Ascending aorta (tissue), 2 donors: ENCODE measurements at places on chromosomes 4 and X.

GRCh38 chrX:10622197-10622596 lies 1.8 kb upstream of the MID1 start:
- no peak for DNase-seq

DNA sequence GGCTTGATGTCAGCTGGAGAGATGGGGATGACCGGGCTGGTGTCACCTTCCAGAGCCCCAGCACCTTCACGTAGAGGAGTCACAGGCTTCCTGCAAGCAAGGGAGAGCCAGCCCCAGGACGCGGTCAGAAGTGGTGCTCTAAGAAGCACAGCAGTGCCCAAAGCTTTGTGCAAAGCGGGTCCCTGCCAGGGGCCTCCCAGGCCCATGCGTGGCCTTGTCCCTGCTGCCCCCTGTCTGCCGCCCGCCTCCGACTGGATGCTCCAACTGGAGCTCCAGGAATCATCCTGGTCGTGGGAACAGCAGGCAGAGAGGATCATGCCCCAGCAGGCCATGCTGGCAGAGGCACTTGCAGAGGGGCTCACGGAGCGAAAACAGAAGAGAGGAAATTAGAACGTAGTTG lies 40.1 kb upstream of the LRPAP1 start:
- no peak for DNase-seq

DNA sequence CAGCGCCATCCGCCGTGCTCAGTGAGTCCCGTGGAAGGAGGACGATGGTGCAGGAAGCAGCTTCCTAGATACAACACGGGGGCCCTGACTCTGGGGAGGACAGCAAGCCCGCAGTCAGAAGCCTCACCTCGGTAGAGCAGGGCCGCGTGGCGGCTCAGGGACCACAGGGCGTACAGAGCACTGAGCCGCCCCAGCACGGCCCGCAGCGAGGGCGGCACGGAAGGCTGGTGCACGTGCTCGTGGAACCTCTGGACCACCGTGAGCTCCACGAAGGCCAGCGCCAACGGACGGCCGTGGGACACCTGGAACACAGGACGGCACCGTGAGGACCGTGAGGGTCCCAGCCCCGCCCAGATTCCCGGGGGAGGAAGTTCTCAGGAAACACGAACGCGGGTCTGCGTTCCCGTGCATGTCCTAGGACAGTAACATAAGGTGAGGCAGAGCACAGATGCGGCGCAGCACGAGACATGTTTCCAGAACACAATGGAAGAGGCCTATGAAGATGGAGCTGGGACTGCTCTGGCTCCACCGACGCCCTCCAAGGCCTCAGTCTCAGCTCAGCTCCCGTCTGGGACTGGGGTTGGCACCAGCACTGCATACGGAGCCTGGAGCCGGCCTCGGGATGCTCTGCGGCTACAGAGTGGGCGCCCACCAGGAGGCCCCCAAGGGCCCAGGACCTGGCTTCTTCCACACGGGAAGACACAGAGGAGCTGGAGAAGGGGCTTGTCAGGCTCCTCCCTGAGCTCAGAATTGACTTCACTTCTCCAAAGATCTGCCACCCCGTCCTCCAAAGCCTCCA lies 65.5 kb downstream of the ACOX3 start:
- no peak for DNase-seq

GRCh38 chrX:129875669-129876068 lies 30.3 kb upstream of the UTP14A start:
- no peak for DNase-seq

- no peak for DNase-seq
Measured at GRCh38 chr4:31474221-31474620, 754.1 kb downstream of the PCDH7 start.

- no peak for DNase-seq
Measured at GRCh38 chrX:21955403-21956189, 15.1 kb downstream of the SMS start.

GRCh38 chr4:122617597-122618593 lies 3.0 kb downstream of the IL21 start:
- no peak for DNase-seq

DNA sequence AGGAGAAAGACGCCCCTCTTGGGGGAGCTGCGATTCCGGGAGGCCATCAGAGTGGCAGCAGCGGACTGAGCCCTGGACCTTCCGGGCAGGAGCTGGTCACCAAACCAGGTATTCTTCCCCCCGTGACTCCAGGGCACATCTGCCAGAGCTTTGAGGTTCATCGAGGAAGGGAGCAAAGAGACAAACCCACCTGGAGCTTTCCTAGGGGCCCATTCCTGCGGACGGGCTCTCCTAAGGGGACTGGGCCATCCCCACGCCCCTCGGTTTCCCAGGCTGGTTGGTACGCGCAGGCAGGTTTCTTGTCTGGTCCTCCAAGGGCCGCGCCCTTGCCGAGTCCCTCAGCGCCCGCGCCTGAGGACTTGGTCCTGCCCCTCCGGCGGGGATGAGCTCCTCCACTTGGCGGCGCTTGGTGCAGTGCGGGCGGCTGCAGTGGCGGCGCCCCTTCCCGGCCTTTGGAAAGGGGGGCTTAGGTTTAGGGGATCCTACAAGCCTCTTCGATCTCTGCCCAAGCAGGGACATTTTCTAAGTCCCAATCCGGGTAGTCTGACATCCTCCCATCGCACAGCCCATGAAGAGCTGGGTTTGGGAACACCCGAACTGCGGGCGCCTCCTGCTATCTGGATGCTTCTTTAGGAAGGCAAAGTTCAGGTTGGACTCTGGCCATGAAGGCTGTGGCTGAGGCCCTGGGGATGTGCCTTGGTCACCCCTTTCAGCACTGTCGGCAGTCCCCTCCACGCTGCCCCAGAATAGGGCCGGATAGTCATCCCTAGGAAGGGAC lies 538 bp downstream of the STBD1 start:
- no peak for DNase-seq

- DNase-seq, result no peak
Measured at GRCh38 chr4:122604146-122604545, 16.7 kb downstream of the IL21 start.

DNA sequence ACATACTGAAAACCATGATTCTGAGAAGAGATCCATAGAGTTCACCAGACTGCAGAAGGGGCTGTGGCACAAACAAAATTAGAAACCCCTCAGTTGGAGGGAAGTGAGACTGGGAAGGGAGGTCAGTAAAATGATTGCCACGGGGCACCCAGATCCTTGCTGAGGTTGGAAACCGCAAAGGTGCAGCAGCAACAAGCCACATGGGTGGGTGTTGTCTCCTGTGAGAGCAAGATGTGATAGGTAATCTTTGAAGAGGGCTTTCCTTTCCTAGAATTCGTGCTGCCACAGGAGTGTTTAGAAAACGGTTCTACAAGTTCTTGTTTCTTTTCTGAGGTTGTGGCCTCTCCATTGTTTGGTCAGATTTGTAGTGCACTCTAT lies 85.5 kb downstream of the NFKB1 start:
- no peak for DNase-seq

GRCh38 chrX:70437921-70438665 lies 6.5 kb upstream of the DLG3 start:
- no peak for DNase-seq

DNA sequence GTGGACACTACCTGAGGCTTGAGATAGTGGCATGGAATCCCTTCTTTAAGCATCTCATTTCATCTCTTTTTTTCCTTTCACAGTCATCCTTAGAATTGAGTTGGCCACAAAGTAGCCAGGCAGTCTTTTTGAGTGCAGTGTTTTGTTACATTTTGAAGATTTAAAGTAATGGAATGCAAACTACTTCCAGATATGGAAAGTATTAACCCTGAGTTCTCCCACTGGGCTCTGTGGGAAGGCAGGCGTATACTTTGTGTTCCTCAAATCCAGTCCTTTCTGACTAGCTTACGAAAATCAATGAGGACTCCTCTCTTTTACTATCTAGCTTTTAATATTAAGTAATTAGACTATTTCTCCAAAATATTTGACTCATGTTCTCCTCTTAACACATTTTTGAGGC lies 29.9 kb downstream of the PCDH10 start:
- no peak for DNase-seq

DNA sequence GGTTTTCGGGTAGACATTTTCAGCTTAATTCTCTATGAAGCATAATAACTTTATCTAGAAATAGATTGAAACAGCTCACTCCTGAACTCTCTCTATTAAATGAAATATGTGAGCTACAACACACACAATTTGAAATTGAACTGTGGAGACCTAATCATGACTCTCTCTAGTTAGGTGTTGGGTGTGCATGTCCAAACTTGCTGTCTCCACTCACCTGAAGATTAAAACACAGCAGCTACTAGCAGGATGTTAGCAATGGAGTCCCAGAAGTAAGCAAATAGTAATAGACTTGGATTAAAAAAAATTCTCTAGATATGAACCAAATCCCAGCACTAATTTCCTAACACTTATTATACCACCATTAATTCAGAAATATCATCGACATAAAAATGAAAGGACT lies 173.1 kb downstream of the FSTL5 start:
- DNase-seq, result no peak

DNA sequence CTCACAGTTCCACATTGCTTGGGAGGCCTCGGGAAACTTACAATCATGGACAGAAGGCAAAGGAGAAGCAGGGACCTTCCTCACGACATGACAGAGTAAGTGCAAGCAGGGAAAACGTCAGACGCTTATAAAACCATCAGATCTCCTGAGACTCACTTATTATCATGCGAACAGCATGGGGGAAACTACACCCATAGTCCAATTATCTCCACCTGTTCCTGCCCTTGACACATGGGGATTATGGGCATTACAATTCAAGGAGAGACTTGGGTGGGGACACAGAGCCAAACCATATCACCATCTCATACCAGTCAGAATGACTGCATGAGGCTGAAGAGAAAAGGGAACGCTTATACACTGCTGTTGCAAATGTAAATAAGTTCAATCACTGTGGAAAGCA lies 1066.9 kb upstream of the PCDH7 start:
- no peak for DNase-seq

DNA sequence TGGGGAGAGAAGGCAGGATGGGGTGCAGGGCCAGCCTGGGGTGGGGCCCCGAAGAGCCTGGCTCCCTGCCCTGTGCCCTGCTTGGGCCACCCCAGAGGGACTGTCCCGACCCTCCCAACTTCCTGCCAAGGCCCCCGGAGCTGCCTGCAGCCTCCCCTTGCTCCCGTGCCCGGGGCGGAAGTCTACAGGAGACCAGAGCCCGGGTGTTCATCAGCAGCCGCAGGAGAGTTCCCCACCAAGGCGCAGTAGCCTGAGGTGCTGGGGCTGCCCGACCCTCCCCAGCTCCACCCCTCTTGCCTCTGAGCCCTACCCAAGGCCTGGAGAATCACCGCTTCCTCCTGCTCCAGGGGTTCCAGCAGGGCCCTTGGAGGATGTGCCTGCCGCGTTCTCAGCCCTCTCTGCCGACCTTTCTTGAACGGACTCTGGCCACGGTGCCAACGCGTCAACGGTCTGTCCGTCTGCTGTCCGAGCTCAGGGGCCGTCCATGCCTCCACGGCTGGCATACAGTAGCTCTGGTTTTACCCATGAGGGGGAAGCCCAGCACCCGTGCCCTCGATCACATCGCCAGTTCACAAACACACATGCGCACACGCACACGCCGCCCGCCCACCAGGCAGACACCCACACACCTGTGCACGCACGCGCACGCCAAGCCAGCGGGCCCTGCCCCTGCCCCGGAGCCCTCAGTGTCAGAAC lies 36.0 kb upstream of the SPON2 start:
- DNase-seq, result no peak

DNA sequence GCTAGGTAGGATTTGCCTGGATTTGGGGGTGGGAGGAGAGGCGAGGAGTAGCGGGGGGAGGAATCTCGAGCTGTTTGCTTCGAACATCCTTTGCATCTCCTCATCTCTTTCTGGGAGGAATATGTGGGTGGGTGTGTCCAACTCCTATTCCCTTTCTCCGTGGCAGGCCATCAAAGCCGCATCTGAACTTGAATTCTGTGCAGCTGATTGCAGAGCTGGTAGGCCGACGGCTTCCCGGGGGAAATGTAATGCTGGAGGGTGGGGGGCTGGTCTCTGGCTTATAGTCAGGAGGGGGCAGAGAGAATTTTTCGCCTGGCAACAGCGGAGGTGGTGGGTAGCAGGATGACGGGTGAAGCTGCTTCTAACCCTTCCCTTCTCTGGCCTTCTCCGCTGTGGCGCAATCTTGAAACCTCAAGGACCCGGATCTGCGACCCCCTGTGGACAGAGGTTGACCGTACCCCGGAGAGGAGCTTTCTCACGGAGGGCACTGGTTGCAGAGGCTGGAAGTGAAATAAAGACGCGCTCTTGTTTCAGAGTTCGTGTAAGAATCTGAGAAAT lies 628 bp downstream of the ZCCHC12 start:
- no peak for DNase-seq

GRCh38 chr4:8904666-8905065 lies 33.0 kb upstream of the HMX1 start:
- no peak for DNase-seq

GRCh38 chr4:6393544-6394475 lies 78.6 kb downstream of the PPP2R2C start:
- DNase-seq, result no peak

GRCh38 chr4:109574443-109574850 lies 14.4 kb downstream of the MCUB start:
- no peak for DNase-seq

DNA sequence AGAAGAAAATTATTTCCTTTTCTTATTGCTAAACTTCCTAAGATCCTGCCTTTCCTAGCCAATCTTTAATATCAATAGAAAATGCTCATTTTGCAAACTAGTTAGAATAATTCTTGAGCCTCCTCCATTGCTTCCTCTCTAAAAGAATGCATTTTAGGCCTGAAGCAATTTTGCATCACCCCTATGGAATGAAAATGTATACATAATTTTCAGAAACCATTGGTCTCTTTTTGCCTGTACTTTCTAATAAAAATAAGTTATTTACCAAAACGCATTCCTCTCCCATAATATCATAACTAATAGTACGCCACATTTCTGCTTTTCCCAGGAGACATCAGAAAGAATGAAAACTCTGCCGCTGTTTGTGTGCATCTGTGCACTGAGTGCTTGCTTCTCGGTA lies 1.7 kb downstream of the MUC7 start:
- no peak for DNase-seq
